GM23338 (cell line): ENCODE measurements at places on chromosomes 4 and X. TPM values are rescaled to one million over a fixed set of nuclear protein-coding genes. Genes with fewer than 3 reads are reported as not detected.
A peak's percentile ranks its signal among the peaks of the same experiment; 100 is the strongest.

Gene HSFX1
- total RNA-seq, result 0.56 TPM in 1 of 2 replicates, not detected in the other

Gene MAGEA6
- total RNA-seq, result 0.35 TPM in 1 of 2 replicates, not detected in the other

Gene EDA2R
- total RNA-seq, result 7.0 and 9.6 TPM in 2 replicates

Gene PDGFC
- total RNA-seq, result 3.4 and 3.6 TPM in 2 replicates

Gene TKTL2
- total RNA-seq, result 0.07 TPM in 1 of 2 replicates, not detected in the other

Gene PPP2R2C
- 7.6 and 9.2 TPM in 2 replicates for total RNA-seq

Gene KIT
- total RNA-seq, result 26.8 and 28.4 TPM in 2 replicates

Gene REELD1
- total RNA-seq, result not detected in 2 replicates

Gene CTSO
- total RNA-seq, result 0.78 and 0.83 TPM in 2 replicates

Gene SPIN3
- 13.0 and 18.2 TPM in 2 replicates for total RNA-seq

Gene BEX4
- 39.3 and 46.8 TPM in 2 replicates for total RNA-seq

Gene BANK1
- 0.87 and 1.0 TPM in 2 replicates for total RNA-seq

- no peaks in the 10 kb centered on the region for H3K27me3 ChIP-seq
- H3K36me3 ChIP-seq, result no peaks in the 10 kb centered on the region
- no peaks in the 10 kb centered on the region for H3K4me1 ChIP-seq
- DNase-seq, result peak; percentile 71
- H3K4me3 ChIP-seq, result no peak overlapping the region
Observed at GRCh38 chr4:2712261-2712842, 43.8 kb downstream of the TNIP2 start.

GRCh38 chr4:156638925-156639605 is 332.5 kb downstream of the PDGFC start:
- no peak overlapping the region for H3K4me3 ChIP-seq
- H3K4me1 ChIP-seq, result peaks cover 20% of the 10 kb centered on the region; the same call in 1 of the 2 replicates
- no peaks in the 10 kb centered on the region for H3K27me3 ChIP-seq
- no peaks in the 10 kb centered on the region for H3K36me3 ChIP-seq
- no peak for DNase-seq

GRCh38 chrX:70527610-70528345 is 83.1 kb downstream of the DLG3 start:
- H3K27me3 ChIP-seq, result no peaks in the 10 kb centered on the region
- no peaks in the 10 kb centered on the region for H3K36me3 ChIP-seq
- no peak for DNase-seq

DNA sequence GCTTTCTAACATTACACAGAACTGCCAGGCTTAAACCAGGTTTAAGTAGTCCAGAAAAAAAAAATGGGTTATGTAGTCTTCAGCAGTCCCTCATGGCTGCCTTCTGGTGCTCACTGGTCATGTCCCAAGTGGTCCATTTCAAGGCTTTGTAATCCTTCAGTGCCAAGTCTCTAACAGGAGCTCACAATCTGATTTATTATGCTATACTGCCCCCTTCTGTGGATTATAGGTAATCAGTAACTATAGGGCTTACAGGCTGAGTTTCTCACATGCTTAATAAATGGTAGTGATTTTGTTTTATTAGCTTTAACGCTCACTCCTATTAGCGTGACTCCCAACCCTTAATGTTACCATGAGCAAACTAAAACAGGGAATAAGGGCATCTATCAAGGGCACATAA is 92.5 kb upstream of the EDA2R start:
- H3K36me3 ChIP-seq, result no peaks in the 10 kb centered on the region
- no peaks in the 10 kb centered on the region for H3K27me3 ChIP-seq
- no peak overlapping the region for H3K4me3 ChIP-seq
- H3K4me1 ChIP-seq, result no peaks in the 10 kb centered on the region

- DNase-seq, result no peak
- no peaks in the 10 kb centered on the region for H3K4me1 ChIP-seq
- H3K4me3 ChIP-seq, result no peak overlapping the region
- H3K27ac ChIP-seq, result no peak overlapping the region
- H3K27me3 ChIP-seq, result no peaks in the 10 kb centered on the region
Observed at GRCh38 chr4:163590619-163591264, 96.3 kb downstream of the TMA16 start.

- no peak overlapping the region for H3K27ac ChIP-seq
- H3K36me3 ChIP-seq, result no peaks in the 10 kb centered on the region
- H3K27me3 ChIP-seq, result no peaks in the 10 kb centered on the region
- H3K4me1 ChIP-seq, result no peaks in the 10 kb centered on the region
- no peak for DNase-seq
Observed at GRCh38 chrX:44667771-44668170, 125.1 kb upstream of the FUNDC1 start.

DNA sequence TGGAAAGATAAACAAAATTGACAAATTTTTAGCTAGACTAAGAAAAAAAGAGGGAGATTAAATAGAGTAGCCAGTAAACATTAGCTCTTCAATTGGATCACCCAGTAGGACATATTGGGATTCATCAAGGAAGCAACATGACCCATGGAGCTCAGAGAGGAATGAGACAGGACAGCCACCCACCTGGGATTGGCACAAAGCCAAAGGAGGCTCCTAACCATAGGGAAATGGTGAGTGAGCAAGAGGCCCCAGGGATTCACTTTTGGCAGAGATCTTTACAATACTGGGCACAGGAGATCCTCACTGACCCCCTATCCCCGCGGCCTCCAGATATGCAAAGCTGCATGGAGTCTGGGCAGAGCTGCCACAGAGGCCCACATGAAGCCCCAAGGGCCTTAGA is 34.8 kb upstream of the CXCL6 start:
- H3K4me1 ChIP-seq, result no peaks in the 10 kb centered on the region
- H3K36me3 ChIP-seq, result no peaks in the 10 kb centered on the region
- no peak overlapping the region for H3K27ac ChIP-seq
- DNase-seq, result no peak

GRCh38 chr4:141416219-141416618 is 195.5 kb downstream of the ZNF330 start:
- no peaks in the 10 kb centered on the region for H3K4me1 ChIP-seq
- no peaks in the 10 kb centered on the region for H3K36me3 ChIP-seq
- DNase-seq, result no peak
- no peak overlapping the region for H3K27ac ChIP-seq

- H3K36me3 ChIP-seq, result no peaks in the 10 kb centered on the region
- no peaks in the 10 kb centered on the region for H3K27me3 ChIP-seq
- no peaks in the 10 kb centered on the region for H3K4me1 ChIP-seq
- DNase-seq, result peak; percentile 47
Observed at GRCh38 chrX:147476008-147476407, 435.7 kb upstream of the FMR1 start.

GRCh38 chr4:121535351-121535750 is 154.5 kb upstream of the QRFPR start:
- no peaks in the 10 kb centered on the region for H3K4me1 ChIP-seq
- no peak overlapping the region for H3K27ac ChIP-seq
- no peaks in the 10 kb centered on the region for H3K27me3 ChIP-seq
- H3K4me3 ChIP-seq, result no peak overlapping the region
- no peak for DNase-seq
- H3K36me3 ChIP-seq, result no peaks in the 10 kb centered on the region

DNA sequence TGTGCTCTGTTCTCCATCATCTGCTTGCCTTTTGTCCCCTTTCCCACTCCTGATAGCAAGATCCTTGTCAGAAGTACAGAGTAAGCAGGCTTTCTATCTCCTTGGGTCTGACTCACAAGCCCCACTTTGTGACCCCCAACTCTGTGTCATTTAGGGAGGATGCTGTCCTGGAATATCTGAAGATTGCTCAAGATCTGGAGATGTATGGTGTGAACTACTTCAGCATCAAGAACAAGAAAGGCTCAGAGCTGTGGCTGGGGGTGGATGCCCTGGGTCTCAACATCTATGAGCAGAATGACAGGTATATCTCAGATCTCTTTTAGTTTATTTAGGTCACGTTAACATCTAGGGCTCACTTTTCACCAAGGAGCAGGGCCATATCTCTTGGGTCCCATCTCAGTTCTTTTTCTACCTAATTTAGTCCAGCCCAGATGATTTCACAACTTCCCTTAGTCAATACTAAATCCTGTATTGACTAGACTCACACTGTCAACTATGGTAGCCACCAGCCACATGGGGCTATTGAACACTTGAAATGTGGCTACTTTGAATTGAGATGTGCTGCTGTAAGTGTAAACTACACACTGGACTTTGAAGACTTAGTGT is 64.3 kb downstream of the MSN start:
- no peaks in the 10 kb centered on the region for H3K36me3 ChIP-seq
- H3K27ac ChIP-seq, result no peak overlapping the region
- no peaks in the 10 kb centered on the region for H3K4me1 ChIP-seq
- H3K4me3 ChIP-seq, result no peak overlapping the region
- DNase-seq, result no peak

DNA sequence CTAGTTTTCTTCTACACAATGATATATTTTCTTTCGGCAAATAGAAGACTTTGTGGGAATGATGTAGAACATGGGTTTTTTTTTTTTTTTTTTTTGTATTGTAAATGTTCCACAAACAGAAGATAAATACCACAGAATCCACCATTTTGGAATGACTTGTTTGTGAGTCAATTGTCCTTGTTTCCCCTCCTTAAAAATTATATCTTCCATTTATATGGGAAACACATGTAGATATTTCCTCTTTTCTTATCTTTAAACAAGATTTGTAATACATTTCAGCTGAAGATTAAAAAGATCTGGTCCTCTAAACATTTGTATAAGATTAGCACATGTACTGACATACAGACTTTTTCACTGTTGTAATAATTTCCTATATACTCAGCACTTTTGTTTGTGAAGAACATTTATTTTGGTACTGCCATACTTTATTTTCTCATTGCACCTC is 304.6 kb downstream of the SPRY1 start:
- H3K36me3 ChIP-seq, result no peaks in the 10 kb centered on the region
- no peak for DNase-seq
- no peak overlapping the region for H3K4me3 ChIP-seq
- no peak overlapping the region for H3K27ac ChIP-seq

- H3K27me3 ChIP-seq, result no peaks in the 10 kb centered on the region
- H3K36me3 ChIP-seq, result no peaks in the 10 kb centered on the region
- DNase-seq, result no peak
- H3K27ac ChIP-seq, result no peak overlapping the region
- H3K4me1 ChIP-seq, result no peaks in the 10 kb centered on the region
Observed at GRCh38 chrX:72693477-72693876, 20.6 kb downstream of the PHKA1 start.

DNA sequence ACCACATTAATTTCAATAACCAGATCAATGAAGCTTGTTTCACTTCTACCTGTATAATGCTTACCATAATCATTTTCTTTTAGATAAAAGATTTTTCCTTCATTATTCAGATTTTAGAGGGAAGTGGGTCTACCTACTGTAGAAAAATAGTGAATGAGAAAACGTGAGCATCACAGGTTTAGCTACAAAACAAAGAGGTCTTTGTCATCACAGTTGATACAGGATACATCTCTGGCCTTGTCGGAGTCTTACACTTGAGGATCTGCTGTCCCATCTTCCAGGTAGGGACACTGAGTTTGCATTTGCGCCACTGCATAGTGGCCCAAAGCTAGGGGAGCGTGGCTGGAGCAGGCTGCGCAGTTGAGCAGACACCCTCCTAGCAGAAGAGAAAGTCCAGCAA is 710 bp downstream of the CLDN24 start:
- H3K36me3 ChIP-seq, result peaks cover 4% of the 10 kb centered on the region; the same call in 1 of the 2 replicates
- H3K4me3 ChIP-seq, result no peak overlapping the region
- no peak for DNase-seq
- H3K4me1 ChIP-seq, result no peaks in the 10 kb centered on the region
- H3K27me3 ChIP-seq, result no peaks in the 10 kb centered on the region

GRCh38 chrX:1591863-1592469 is 562 bp downstream of the AKAP17A start:
- H3K4me1 ChIP-seq, result peaks cover 10% of the 10 kb centered on the region
- no peaks in the 10 kb centered on the region for H3K27me3 ChIP-seq
- H3K4me3 ChIP-seq, result peak overlapping the region; percentile 81
- no peak for DNase-seq
- H3K36me3 ChIP-seq, result no peaks in the 10 kb centered on the region; the same call in 1 of the 2 replicates

DNA sequence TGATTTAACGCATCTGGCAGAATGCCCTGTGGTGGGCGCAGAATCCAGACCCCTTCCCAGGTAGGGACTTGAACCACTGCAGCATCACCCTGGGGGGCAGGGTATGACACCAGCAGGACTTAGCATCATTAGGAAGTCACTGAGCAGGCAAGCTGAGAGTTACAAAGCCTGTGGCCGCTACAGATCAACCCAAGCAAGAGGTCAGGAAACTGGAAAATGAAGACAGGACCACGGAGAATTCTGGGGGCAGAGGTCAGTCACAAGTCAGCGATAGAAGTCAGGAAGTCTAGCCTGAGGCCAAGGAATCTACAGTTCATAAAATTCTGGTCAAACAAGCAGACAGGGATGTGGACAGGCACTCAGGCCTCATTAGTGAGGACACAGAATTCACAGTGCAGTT is 108.4 kb downstream of the CHIC2 start:
- H3K27me3 ChIP-seq, result no peaks in the 10 kb centered on the region
- peaks cover 14% of the 10 kb centered on the region for H3K4me1 ChIP-seq
- no peaks in the 10 kb centered on the region for H3K36me3 ChIP-seq
- DNase-seq, result no peak
- H3K4me3 ChIP-seq, result no peak overlapping the region

DNA sequence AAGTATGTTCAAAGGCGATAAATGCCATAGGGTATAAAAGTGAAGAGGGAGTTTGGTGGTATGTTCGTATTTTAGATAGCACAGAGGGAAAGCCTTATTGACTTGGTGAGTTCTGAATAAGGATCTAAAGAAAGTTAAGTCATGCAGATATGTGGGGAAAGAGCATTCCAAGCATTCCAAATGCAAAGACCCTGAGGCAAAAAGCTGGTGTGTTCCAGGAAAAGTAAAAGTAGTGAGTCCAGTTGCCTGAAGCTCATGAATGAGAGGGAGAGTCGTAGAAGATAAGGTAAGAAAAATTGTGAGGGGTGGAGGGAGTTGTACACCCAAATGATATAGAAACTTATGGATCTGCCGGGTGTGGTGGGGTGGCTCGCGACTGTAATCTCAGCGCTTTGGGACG is 426.7 kb downstream of the RPA4 start:
- H3K4me1 ChIP-seq, result peaks cover 19% of the 10 kb centered on the region
- peak; percentile 87 for DNase-seq
- H3K27ac ChIP-seq, result peak overlapping the region; percentile 94
- H3K4me3 ChIP-seq, result peak overlapping the region; percentile 86
- H3K27me3 ChIP-seq, result no peaks in the 10 kb centered on the region

DNA sequence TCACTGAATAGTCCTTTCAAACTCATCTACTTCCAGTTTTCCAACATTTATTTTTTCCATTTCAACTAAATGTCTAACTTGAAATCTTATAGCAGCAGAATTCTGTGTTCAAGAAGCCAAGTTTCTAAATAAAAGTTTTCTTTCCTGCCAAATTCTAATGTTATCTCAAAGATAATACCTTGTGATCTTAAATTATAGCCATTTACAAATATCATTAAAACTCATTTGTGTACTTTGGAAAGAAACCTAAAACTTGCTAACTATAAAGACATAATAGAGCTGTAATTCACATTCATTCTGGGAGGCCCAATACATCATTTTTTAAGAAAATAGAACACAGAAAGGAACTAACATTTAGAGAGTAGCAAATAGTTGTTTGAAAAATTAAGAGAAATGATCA is 83.9 kb downstream of the MAD2L1 start:
- H3K4me3 ChIP-seq, result no peak overlapping the region
- no peak overlapping the region for H3K27ac ChIP-seq
- H3K4me1 ChIP-seq, result 0 out of 2 replicates have a peak, but pooled peaks cover 15% of the 10 kb centered on the region

DNA sequence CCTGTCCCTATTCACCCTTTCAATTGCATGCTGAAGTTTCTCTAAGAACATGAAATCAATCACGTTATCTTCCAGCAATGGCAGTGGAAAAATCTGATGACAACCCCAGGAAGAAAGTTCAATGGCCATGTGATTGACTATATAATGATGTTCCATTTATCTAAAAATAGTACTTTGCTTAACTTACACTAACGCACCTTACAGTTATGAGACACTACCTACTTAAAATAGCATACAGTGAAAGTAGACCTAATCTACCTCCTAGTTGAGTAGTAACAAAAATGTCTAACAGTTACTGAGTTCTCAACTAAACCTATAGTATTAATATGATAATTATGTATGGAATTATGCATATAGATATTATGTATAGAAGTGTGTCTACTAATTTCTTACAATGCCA is 28.6 kb upstream of the PGM2 start:
- H3K4me3 ChIP-seq, result no peak overlapping the region
- 0 out of 2 replicates have a peak, but pooled peaks cover 2% of the 10 kb centered on the region for H3K36me3 ChIP-seq
- DNase-seq, result no peak
- H3K4me1 ChIP-seq, result no peaks in the 10 kb centered on the region
